Stimulated activated CD8-positive, alpha-beta memory T cell treated with anti-CD3 and anti-CD28 coated beads, Interleukin-12 subunit alpha, Interleukin-12 subunit beta, amount 100 ng/mL, for 1 hour (primary cell): ENCODE measurements at places on chromosomes 12 and 14.

DNA sequence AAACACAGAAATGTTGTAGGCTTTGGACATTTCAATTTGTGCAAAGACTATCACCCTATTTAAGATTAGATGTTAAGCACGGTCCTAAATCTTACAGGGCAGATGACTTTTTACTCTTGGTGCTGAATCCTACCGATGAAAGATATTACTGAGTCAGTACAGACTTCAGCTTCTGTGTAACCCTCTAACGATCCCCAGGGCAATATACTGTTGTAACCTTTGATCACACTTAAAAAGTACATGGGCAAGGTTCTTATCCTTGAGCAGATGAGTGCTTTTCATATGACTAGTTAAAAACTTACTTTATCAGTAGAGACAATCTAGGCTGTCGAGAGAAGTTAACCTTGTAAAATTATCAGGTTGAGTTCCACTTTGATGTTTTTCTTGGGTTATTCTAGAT is 22.5 kb downstream of the PDE3A start:
- no peak for DNase-seq

DNA sequence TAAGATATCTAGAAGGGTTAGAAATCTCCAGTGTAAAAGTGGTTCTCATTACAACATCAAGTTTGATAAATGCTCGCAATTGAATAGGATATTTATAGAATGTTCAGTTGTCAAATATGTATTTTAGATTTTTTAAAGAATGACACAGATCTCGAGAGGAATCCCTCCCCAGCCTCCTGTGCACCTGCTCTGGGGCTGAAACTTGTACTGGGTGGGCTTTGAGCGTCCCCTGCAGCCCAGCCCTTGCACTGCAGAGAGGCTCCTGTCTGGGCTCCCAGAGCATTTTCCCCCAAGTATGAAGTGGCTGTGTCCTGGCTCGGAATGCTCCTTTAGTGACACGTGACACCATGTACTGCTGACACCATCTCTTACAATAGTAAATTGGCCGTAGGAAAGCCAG is 499.6 kb downstream of the TMEM121 start:
- no peak for DNase-seq

GRCh38 chr14:96105089-96105925 is 66.1 kb downstream of the C14orf132 start:
- DNase-seq, result no peak

DNA sequence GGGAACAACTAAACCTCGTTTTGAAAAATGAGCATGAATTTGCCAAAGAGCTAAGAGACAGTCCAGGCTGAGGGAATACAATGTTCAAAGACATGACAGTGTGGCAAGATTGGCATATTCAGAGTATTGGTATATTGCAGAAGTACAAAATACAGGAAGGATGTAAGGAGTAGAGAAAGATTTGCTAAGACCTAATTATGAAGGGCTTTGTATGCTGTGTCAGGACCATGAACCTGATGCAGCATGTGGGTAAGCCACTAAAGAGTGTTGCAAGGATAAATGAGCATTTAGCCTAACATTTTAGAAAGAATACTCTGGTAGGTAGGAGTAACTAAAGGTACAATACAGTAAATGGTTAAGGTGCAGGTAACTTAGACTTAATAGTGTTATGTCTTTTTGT is 65.1 kb downstream of the KTN1 start:
- DNase-seq, result no peak

DNA sequence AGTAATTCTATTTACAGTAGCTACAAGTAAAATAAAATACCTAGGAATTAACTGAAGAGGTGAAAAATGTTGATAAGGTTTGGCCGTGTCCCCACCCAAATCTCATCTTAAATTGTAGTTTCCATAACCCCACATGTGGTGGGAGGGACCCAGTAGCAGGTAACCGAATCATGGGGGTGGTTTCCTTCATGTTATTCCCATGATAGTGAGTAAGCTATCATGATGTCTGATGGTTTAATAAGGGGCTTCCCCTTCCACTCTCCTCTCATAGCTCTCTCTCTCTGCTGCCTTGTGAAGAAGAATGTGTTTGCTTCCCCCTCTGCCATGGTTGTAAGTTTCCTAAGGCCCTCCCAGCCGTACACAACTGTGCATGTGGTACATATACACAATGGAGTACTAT is 1170.7 kb downstream of the BCL11B start:
- no peak for DNase-seq

DNA sequence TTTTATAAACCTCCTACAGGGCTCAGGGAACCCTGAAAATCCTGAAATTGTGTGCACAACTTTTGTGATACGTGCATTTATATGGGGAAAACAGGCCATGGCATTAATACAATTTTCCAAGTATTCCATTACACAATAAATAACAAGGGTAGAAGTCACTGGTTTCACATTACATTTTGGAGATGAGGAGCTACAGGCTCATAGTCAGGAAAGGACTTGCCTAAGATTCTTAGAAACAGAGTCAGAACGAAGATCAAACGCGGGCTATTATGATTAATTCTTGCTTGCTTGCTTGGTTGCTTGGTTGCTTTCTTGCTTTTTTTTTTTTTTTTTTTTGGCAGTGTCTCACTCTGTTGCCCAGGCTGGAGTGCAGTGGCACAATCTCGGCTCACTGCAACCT is 16.7 kb downstream of the NOS1 start:
- no peak for DNase-seq

GRCh38 chr14:23093991-23094665 is 808 bp downstream of the ACIN1 start:
- no peak for DNase-seq

- DNase-seq, result no peak
These were observed 811 bp upstream of the MEG3 start for GRCh38 chr14:100824901-100825712.

- DNase-seq, result no peak
These were observed 6.1 kb upstream of the CD9 start for GRCh38 chr12:6193853-6194815.

DNA sequence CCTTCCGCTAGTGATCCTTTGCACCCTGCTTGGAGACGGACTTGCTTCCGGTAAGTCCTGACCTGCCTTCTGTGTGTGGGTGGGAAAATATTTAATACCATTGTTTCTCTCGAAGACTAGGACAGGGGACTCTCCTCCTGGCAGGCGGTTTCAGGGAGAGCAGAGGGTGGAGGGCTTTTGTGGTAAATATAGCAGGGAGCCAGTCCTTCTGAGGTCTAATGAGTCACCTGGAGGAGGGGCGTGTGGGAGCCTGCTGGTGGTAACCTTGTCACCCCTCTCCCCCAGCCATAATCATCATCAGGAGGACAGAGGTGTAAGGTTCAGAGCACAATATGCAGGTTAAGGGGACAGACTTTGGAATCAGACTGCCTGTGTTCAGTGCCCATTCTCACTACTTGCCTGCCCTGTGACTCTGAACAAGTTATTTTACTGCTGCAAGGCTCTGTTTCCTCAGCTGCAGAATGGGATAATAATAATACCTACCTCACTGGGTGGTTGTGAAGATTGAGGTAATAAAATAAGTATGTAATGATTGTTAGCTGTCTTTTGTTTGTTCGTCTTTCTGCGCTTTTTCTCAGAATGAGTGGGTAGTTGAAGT is 47.4 kb downstream of the SUSD6 start:
- DNase-seq, result no peak

- DNase-seq, result no peak
These were observed 20.2 kb downstream of the CCDC38 start for GRCh38 chr12:95922231-95922630.
